ENCODE measurements at places on chromosomes 6 and 20.

- DNase-seq = no peak
Measured at GRCh38 chr6:47749757-47750156, 32.1 kb upstream of the OPN5 start.

DNA sequence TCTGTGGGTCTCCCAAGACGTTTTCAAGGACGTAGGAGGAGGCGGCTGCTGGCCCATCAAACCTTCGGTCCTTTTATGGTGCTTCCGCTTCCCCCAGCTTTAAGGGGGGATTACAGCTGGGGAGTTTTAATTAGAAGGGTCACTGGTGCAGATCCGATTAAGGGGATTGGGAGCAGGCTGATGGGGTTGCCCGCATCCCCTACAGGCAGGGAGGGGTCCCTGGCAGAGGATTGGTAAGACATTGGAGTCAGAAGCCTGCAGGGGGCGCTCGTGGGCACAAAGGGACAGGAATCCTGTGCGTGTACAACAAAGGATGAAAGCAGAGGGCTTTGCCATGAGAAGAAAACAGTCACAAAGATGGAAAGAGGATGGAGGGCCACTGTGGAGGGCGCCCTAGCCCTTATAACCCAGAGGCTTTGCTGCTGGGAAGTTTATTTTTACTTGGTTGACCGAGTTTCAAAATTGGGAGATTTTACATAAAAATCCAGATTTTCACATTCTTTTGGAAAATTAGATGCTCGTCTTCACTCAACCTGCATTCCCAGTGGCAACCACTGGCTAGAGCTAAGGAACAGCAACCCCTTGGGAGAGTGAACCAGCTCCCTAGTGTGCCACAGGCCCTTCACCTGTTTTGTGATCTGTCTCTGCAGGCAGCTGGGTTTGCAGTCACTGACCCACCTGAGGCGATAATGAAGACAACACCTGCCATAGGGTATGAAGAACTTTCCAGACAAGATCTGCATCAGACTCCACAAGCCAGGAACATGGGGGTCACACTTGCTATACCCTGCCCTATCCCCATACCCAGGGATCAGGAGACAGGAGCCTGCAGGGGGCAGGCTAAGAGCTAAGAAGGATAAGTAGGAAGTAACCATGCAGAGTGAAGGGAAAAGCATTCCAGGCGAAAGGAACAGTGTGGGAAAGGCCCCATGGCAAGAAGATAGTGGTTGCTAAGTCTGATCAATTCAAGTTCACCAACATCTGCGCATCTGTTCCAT lies 97.7 kb downstream of the KCNB1 start:
- peak; percentile 58 for DNase-seq

DNA sequence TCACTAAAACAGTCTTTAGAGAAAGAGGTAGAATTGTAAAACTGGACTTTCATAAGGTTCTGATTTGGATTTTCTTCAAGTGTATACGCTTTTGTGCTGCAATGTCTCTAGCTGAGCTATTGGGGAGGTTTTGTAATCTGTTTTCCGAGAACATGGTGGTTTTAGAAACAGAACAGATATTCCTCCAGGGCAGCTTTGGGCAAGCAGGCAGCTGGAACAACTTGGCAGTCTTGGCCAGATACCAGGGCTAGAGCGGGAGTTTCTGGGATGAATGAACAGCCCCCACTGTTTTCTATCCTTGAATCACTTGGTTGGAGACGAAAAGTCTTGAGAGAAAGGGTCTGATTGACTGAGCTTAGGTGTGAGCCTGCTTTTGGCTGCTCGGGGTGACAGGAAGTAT lies 17.1 kb upstream of the ARMC2 start:
- no peak for DNase-seq

GRCh38 chr20:34364223-34364506 lies 1.1 kb downstream of the ITCH start:
- no peak for DNase-seq

GRCh38 chr6:151172751-151173150 lies 67.0 kb upstream of the AKAP12 start:
- no peak for DNase-seq

DNA sequence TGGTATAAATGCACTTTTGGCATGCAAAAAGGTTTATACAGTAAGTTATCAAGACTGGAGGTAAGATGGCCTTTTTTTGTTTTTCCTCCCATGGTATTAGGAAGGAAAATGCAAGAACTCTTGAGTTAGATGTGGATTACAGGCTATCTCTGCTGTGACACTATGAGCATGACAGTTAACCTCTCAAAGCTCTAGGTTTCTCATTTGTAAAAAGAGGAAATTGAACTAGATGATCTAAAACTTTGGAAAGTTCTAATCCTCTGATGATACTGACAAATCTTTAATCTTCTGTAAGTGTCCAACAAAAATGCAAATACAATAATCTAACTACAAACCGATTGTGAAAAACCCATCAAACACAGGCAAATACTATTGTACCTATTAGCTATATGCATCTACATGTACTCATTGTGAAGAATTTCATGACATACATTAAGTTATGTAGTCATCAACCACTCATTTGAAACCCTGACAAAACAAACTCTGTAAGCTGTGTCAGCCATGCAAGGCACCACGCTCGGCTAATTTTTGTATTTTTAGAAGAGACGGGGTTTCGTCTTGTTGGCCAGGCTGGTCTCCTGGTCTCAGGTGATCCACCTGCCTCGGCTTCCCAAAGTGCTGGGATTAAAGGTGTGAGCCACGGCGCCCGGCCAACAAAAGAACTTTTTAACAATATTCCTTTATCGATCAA lies 4.2 kb downstream of the CDK19 start:
- DNase-seq = no peak

- DNase-seq = no peak
Measured at GRCh38 chr6:158372574-158372973, 60.3 kb downstream of the TULP4 start.

DNA sequence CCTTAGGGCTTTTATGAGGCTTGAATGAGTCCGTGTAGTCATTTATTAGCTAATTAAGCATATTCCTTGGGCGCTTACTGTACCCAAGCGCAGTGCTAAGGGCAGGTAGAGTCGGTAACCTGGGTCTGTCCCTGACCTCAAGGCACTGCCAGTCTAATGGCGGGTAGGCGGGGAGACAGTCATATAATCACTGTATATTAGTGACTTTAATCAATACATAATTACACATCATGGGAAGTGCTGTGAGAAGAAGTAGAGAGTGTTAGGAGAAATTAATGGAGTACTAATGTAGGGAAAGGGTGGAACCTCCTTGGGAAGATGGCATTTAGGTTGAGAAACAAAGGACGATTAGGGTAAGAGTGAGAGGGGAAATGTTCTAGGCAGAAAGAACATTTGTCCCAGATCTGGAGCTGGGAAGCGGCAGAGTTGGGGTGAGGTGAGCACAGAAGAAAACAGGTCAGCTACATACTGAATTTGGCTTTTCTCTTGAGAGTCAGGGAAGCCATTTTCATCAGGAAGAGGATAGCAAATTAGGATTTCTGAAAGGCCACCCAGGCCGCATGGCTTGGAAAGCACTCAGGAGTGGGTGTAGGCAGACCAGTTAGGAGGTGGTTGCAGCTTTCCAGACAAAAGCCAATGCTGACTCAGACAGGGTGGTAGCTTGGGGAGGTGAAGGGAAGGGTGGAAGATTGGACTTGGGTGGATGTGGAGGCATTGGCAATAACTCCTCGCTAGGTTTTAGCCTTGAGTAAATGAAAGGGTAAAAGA lies 954 bp upstream of the BLCAP start:
- DNase-seq = no peak

GRCh38 chr6:4913705-4914419 lies 90.0 kb downstream of the RPP40 start:
- DNase-seq = no peak

DNA sequence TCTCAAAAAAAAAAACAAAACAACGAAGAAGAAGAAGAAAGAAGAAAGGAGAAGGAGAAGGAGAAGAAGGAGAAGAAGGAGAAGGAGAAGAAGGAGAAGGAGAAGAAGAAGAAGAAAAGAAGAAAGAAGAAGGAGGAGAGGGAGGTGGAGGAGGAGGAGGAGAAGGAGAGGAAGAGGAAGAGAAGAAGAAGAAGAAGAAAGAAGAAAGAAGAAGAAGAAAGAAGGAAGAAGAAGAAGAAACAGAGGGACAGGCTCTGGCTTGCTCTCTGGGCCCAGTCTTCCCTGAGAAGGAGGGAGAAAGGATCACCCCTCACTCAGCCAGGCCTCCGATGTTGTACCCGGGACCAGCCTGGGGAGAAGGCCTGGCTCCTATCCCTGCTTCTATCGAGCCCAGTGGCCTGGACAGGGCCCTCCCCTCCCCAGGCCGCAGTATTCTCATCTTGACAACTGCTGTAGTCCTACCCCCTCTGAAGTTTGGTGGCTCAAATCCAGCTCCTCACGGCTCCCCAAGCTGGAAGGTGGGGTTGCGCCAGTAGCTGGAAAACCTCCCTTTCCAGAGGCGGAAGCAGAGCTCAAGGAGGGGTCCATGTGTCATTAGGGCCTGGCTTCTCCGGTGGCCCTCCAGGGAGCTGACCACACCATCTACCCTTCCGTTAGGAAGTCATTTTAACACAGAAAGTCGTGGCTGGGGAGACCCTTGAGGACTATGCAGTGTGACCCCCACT lies 18.9 kb downstream of the C6orf132 start:
- no peak for DNase-seq

- DNase-seq = peak; percentile 26
Measured at GRCh38 chr6:81938014-81938856, 185.8 kb upstream of the TENT5A start.

GRCh38 chr20:61953037-61954021 lies 112.4 kb downstream of the TAF4 start:
- no peak for DNase-seq

DNA sequence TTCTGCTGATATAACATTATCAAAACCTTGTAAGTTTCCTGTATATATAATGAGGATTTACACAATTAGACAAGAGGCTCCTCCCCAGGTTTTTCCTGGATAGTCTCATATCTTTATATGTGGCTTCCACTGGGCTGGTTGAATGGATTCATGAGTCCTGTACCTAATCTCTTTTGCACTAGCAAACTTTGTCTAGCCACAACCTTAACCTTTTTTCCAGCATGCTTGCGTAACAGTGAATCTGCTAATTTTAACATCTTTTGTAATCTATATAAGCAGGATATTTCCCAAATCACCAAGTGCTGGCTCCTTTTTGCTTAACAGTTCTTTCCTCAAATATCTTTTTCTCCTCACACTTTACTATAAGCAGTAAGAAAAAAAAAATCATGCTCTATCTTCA lies 153.6 kb downstream of the COL21A1 start:
- DNase-seq = no peak

GRCh38 chr6:113625850-113626249 lies 231.3 kb upstream of the MARCKS start:
- no peak for DNase-seq

GRCh38 chr6:84278321-84278998 lies 51.0 kb upstream of the CEP162 start:
- DNase-seq = no peak

GRCh38 chr20:35181731-35182130 lies 9.9 kb downstream of the PROCR start:
- DNase-seq = no peak

DNA sequence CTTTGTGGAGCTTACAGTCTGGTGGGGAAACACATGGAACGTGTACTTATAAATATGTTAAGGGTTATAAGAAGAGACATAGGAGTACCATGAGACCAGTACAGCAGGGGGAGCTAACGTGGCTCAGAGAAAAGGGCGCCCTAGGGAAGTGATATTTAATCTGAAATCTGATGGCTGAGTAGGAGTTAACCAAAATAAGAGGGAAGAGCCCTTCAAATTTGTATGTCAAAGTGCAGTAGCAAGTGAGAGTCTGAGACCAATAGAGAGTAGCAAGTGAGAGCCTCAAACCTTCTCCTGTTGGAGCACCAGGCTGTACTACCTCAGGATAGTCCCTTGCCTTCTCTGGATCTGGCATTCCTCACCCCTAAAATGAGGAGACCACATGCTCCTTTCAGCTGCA lies 6.1 kb upstream of the PKIG start:
- DNase-seq = no peak

- DNase-seq = no peak
Measured at GRCh38 chr20:53599044-53599362, 5.4 kb upstream of the ZNF217 start.

DNA sequence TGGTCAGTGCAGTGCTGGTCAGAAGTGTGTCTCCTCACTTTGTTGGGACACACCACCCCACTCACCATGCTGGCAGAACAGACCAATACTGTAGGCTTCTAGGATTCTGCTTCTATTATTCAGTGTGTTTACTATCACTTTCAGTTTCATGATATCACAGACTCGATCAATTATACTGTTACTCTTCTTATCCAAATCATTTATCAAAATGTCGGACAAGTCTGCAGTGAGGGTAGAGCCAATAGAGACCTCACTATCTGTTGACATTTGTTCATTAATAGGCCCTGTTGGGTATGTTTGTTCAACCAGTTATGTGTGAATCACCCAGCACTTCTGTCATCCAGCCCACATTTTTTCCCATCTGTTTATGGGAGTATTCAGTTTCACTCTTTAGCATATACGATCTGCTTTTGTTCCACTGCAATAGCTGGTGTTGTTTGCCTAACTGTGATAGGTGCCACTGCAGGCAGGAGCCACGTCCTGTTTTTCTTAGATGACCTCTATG lies 140.1 kb downstream of the NRN1 start:
- no peak for DNase-seq

- DNase-seq = no peak
Measured at GRCh38 chr6:652865-653264, 4.0 kb downstream of the HUS1B start.

- DNase-seq = no peak
Measured at GRCh38 chr6:12313992-12314589, 23.9 kb downstream of the EDN1 start.

DNA sequence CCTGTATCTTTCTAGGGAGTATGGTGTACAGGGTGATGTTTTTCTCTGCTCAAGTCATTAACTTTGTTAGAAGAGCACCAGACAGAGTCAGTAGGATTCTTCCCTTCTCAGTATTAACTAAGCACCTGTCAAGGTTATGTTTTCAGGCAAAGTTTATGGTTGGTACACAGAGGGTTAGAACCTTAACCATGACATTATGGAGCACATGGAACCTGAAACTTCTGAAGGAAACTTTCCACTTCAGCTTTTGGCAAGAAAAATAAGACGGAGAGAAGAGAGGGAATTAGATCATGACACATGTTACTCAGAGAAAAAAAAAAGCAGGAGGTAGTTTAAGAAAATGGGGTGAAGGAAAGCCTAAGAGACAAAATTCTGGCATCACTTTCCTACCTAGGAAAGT lies 112.9 kb upstream of the PDE7B start:
- no peak for DNase-seq
